ENCODE measurements at places on chromosomes 4 and X.

DNA sequence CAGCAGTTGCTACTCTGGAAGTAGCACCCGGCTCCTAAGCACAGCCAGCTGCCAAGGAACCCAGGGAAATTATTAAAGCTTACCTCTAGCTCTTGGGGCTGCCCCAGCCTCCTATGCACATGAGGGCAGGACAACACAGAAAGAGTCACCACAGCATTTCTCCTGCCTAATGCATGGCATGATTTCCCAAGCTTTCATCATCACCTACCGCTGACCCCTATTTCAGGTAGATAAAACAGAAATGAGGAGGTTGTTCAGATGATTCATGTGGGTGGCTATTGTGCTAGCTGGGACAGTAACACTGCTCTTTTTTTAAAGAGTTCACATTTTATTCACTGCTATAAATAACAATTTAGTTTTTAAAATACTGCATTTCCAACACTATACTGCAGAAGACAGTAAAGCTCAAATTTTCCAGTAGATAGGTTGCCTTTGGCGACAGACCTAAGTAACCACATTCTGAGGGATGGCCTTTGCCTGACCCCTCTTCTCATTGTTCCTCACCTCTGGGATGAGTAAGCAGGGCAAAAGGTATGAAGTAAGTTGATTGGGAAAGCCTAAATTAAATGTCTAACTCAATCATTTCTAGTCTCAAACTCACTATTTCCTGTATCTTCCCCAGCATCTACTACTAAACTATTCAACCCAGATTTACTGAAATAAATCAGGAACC, 16.7 kb downstream of the CASK start:
- no peak for DNase-seq

GRCh38 chrX:9682861-9683260, 82.8 kb downstream of the GPR143 start:
- DNase-seq: no peak

DNA sequence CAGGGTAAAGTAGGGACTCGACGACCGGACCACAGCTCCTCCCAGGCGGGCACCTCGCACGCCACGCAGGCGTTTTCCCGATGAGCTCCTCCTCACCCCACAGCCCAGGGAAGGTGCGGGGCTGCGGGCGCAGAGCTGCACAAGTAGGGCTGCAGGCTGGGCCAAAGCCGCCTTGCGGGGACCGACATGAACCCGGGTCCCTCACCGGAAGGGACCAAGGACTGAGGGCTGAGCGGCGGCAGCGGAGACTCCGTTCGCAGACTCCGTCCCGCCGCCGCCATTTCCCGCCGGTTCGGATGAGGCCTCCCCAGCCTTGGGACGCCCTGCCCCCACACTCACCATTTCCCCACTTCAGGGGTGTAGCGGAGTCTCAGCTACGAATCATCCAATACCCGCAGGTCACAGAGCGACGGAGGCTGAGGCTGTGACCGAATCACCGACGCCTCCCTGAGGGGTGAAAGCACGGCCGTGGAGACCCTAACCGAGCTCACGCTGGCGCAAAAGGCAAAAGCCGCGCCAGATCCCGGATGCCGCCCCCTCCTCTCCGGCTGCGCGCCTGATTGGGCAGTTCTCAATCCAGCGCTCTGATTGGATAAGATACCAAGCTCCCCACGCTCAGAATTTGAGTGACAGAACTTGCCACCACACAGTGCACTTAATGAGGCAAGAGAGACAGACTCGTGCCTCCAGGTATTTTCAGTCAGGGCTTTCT, at the start of gene ZNF732:
Gene ZNF732 (minus strand): TSS at position 506 of the 712 bp plus-strand sequence. CDS start 164 bp downstream, at position 342.
- no peak for DNase-seq

DNA sequence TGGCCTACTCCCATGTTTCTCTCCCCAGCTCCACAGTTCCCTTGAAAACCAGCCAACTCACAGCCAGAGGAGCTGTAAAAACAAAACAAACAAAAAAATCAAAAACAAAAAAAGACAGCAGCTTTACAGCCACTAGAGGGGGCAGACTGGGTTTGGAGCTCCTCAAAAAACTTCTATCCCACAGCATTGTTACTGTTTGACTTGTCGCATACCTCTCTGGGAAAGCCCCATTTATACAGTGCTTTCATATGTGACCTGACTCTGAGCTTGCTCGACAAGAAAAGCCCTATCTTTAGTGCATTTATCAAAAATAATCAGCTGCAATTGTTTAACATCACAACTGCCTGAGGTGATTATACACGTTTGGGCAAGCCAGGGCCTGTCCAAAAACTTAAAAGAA, 21.6 kb downstream of the TSPAN6 start:
- no peak for DNase-seq

- DNase-seq: no peak
These were observed 145.5 kb upstream of the DUSP21 start for GRCh38 chrX:44698357-44698756.

DNA sequence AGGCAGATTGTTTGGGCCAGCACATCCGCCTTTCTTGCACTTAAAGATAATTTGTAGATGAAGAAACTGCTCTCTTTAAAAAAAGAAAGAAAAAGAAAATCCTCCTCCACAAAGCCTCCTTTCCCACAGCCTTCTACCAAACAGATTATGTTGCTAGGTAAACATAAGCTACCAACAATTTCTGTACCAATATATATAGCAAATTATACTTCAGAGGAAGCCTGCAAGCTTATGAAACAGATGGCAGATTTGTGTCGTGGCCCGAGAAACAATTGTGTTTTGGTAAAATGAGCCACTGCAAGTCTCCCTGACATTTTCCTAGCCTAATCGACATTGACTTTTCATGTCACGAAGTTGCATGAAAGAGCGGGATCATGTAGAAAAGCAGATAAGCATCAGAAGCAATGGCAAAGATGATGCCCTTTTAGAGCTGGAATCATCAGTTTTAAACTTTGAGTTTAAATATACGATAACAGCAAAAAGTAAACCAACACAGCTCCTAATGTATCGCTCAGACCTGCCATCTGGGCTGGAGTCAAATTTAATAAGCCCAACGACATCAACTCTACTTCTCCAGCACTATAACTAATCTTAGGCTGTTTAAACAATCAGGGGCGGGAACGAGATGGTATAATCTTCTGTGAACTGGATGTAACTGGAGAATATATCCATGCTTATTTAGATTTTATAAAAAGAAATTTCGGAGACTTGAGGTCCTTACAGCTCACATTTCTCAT, 94.9 kb upstream of the PLAC1 start:
- no peak for DNase-seq
